Thoracic aorta (tissue), 2 donors: ENCODE measurements at places on chromosomes 5 and 9.

DNA sequence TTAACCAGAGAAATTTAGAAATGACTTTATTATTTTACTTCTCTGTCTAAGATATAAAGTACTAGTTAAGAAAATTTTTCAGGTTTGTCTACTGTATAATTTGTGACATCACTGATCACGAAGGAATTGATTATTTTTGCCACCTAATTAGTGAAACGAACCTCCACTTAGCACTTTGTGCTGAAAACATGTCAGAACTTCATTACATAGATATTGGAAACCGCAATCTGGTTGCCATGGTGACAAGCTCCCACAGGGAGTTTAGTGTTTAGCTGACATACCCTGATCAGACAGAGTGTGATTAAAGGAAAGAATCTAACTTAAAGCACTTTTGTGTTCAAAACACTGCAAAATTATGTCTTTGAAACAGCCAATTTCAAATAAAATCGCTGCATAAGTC is 668.4 kb upstream of the CCNG1 start:
- no peak for DNase-seq

DNA sequence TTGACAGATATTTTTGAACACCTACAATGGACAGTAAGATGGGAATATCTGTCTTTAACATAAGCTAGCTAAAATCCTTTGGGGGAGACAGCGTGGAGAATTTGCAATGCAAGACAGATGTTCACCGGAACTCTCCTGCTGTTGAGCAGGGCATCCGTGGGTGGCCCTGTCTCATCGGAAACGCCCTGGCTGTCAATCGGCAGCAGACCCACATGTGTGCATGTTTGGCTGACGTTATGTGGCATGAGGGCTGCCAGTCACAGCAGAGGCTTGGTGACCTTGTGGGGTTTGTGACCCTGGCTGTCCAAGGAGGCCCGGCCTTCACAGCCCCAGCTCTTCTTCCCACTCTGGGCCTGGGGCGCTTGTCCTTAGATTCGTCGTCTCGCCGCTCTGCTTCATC is 129.7 kb upstream of the OTULINL start:
- no peak for DNase-seq

DNA sequence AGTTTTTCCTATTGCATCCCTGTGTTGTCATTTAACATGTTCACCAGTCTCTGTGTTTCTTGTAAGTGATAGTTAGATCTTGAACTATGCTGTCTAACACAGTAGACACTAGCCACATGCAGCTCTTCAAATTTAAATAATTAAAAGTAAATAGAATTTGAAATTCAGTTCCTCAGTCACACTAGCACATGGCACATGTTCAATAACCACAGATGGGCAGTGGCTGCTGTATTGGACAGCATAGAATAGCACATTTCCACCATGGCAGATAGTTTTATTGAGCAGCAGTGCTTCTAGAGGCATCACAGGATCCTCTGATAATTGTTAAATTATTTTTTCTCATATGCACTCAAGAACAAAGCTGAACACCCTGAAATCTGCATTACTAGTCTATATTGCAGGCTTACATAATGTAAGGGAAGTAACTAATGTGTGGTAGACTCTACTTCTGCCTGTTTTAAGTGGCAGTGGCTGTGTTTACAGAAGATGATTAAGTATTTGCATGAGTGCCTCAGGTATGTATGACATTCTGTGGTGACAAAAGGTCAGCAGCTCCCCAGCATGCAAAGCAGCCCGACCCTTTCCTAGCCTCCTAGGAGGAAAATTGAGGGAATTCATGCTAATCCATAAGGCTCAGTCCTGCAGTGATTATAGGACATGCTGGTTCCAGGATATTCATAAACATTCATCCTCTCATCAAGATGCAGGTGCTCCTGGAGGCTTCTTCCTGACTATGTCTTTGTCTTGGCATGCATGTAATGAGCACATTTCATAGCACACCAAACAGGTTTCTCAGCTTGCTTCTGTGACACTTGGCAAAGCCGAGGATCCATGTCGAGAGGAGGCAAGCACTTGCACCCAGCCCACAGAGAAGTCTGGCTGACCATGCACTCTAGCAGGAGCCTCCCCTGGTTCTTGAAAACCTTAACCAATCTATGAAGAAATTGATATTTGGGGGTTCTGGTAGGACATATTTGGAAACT is 45.5 kb downstream of the SH3RF2 start:
- DNase-seq: no peak

DNA sequence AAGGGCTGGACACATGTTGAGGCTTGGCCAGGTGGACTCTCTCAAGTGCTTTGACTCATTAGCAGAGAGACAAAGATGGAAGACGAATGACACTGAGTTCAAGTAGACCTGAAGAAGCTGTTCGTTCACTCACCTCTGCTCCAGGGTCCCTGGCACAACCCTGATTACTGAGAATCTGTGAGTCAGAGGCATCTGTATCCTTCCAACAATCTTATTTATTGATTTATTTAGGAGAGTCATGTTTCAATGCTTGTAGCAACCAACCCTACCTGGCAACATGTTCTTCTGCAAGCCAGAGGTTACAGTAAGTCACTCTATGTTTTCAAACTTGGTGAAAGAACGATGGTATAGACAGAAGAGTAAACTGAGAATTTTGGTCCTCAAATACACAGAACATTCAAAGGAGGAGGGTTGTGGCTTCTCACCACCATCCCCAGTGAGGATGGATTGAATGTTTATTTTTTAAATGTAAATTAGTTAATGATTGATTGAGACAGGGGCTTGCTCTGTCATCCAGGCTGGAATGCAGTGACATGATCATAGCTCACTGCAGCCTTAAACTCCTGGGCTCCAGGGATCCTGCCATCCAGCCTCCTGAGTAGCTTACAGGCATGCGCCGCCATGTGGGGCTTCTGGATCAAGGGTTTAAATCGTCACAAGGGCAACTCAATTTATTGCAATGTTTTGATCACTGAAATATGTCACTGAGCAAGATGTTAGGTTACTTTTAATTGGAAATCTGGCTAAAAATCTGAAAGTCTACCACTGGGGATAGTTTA is 55.7 kb upstream of the CARTPT start:
- no peak for DNase-seq

GRCh38 chr9:97809666-97810344 is 43.2 kb upstream of the FOXE1 start:
- no peak for DNase-seq

- DNase-seq: no peak
These were observed 33.2 kb downstream of the IDNK start for GRCh38 chr9:83656032-83656680.

DNA sequence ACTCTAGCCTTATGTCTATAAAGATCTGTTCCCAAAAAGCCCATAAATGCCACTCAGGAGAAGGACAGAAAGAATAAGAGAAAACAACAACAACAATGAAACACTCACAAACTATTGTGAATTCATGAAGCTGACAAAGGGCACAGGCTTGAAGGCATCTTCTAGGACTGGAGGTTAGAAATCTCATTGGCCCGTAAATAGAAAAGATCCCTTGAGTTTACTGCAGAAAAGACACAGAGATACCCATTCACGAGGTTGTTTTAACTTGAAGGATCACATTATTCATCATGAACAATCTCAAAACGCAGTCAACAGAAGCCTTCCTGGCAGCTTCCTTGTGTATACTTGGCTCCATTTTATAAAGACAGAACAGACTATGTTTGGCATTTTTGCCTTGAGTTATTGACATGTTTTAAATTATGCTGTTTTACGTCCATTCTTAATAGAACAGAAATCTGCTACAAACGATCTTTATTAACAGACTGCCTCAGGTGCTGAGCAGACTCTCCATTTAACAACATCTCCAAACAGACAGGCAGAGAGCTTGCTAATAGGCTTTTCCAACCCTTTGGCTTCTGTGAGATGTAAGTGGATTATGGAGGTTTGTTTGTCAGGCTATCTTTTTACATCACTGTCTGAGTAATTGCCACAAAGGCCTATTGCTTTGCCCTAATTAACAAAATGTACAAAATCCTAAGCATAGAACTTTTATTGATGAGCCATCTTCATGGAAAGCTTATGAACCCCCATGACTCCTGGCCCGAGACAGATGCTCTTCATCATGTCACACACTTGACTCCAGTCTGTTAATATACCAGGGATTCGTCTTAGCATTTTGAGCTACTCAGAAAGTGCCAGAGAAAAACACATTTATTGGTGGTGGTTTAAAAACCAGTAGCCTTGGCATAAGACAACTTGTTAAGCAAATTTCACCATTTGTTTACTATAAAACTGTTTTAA is 735.3 kb upstream of the ZNF608 start:
- no peak for DNase-seq
